Ovary (tissue), 10 donors: ENCODE measurements at places on chromosomes 4 and X.
A peak's percentile ranks its signal among the peaks of the same experiment; 100 is the strongest.

DNA sequence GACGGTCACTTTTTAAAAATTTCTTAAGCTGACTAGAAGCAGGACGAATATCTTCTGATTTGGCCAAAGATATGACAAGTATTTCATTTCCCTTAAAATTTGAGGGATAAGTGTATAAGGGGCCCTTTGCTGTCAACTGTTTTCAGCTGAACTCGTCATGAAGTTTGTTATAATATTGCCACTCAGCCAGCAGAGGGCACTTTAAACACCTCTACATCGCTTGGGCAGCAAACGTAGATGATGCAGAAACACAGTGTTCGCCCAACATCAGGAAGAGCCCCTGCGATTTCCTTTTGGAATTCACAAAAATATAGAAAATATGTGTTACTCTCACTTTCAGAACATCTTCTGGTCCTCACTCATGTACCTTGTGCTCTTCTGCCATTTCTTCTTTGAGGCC is 435.7 kb upstream of the FMR1 start:
- DNase-seq = no peak
- H3K4me3 ChIP-seq = no peak overlapping the region
- no peaks in the 10 kb centered on the region for H3K27me3 ChIP-seq
- no peaks in the 10 kb centered on the region for H3K4me1 ChIP-seq
- no peak overlapping the region for H3K27ac ChIP-seq

GRCh38 chr4:86909546-86910295 is 17.5 kb upstream of the C4orf36 start:
- no peak overlapping the region for H3K27ac ChIP-seq
- H3K4me1 ChIP-seq = peaks cover 5% of the 10 kb centered on the region
- H3K27me3 ChIP-seq = no peaks in the 10 kb centered on the region
- H3K36me3 ChIP-seq = no peaks in the 10 kb centered on the region

GRCh38 chr4:138598226-138598625 is 356.1 kb upstream of the SLC7A11 start:
- DNase-seq = no peak
- no peak overlapping the region for H3K27ac ChIP-seq
- no peaks in the 10 kb centered on the region for H3K4me1 ChIP-seq
- no peaks in the 10 kb centered on the region for H3K27me3 ChIP-seq
- H3K36me3 ChIP-seq = no peaks in the 10 kb centered on the region

DNA sequence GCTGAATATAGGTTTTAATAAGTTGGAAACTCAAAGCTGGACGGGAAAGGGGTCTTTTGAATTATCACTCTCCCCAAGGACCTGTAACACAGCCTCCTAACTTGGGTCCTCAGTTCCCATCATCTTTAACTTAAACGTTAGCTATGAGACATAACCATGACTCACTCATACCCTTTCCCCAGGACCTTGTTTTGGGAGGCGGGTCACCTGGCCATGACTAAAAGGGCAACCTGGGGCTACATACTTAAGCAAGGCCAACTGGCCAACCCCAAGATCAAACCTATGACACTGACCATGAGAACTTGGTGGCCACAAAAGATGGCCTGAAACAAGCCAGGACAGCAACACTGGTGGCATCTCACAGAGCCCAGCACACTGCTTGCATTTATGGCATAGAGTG is 89.0 kb downstream of the SH3KBP1 start:
- H3K27me3 ChIP-seq = no peaks in the 10 kb centered on the region
- H3K27ac ChIP-seq = no peak overlapping the region
- H3K4me1 ChIP-seq = no peaks in the 10 kb centered on the region
- no peak overlapping the region for H3K4me3 ChIP-seq

DNA sequence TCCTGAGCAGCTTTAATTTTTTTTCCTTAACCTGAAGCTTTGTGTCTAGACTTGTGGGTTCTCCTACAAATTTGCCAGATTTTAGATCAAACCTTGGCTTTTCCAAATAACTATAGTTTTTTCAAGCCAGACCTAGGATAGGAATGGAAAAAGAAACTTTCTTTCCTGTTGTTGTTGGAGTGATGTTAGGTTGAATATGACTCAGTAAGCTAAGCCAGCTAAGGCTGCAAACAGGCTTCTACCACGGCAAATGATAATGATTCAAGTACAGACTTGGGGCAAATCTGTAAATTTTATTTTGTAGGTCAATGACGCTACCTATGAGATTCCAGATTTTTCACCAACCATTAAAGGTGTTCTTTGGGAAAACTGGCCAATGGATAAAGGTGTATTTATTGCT is 45.6 kb downstream of the WDR19 start:
- H3K27me3 ChIP-seq = no peaks in the 10 kb centered on the region
- H3K4me3 ChIP-seq = no peak overlapping the region
- no peak overlapping the region for H3K27ac ChIP-seq
- DNase-seq = no peak
- no peaks in the 10 kb centered on the region for H3K36me3 ChIP-seq

DNA sequence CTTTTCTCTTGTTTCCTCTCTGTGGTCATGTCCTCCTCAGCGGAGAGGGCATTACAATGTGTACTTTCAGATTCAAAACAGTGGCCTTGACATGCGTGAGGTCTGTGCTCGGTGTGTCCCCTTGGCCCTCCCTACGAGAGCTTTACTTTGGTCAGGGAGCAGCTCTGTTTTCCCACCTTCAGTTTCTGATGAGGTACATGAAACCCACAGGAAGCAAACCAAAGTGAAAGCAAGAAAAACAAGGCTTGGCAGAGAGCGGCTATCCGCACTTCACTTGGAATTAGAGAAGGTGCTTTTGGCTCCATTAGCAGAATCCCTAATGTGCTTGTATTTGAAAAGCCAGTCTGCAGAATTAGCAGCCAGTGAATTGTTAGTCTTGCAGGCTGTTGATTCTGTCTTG is 19.5 kb upstream of the BOD1L1 start:
- H3K4me3 ChIP-seq = no peak overlapping the region
- H3K4me1 ChIP-seq = peaks cover 8% of the 10 kb centered on the region
- no peak for DNase-seq
- no peaks in the 10 kb centered on the region for H3K36me3 ChIP-seq
- no peaks in the 10 kb centered on the region for H3K27me3 ChIP-seq
- no peak overlapping the region for H3K27ac ChIP-seq

GRCh38 chr4:107018344-107018735 is 17.8 kb downstream of the DKK2 start:
- H3K4me1 ChIP-seq = no peaks in the 10 kb centered on the region
- no peaks in the 10 kb centered on the region for H3K36me3 ChIP-seq
- no peaks in the 10 kb centered on the region for H3K27me3 ChIP-seq
- H3K4me3 ChIP-seq = no peak overlapping the region
- no peak overlapping the region for H3K27ac ChIP-seq

GRCh38 chr4:145427221-145427620 is 54.4 kb upstream of the SMAD1 start:
- no peak overlapping the region for H3K27ac ChIP-seq
- no peaks in the 10 kb centered on the region for H3K4me1 ChIP-seq
- DNase-seq = no peak
- no peak overlapping the region for H3K4me3 ChIP-seq
- no peaks in the 10 kb centered on the region for H3K27me3 ChIP-seq

- H3K36me3 ChIP-seq = no peaks in the 10 kb centered on the region
- no peak overlapping the region for H3K4me3 ChIP-seq
Observed at GRCh38 chrX:142616636-142617035, 409.1 kb upstream of the SPANXN4 start.

- H3K27ac ChIP-seq = no peak overlapping the region
- H3K4me3 ChIP-seq = no peak overlapping the region
- H3K36me3 ChIP-seq = no peaks in the 10 kb centered on the region
- no peaks in the 10 kb centered on the region for H3K4me1 ChIP-seq
- no peak for DNase-seq
Observed at GRCh38 chr4:145670422-145670821, 9.5 kb upstream of the C4orf51 start.

DNA sequence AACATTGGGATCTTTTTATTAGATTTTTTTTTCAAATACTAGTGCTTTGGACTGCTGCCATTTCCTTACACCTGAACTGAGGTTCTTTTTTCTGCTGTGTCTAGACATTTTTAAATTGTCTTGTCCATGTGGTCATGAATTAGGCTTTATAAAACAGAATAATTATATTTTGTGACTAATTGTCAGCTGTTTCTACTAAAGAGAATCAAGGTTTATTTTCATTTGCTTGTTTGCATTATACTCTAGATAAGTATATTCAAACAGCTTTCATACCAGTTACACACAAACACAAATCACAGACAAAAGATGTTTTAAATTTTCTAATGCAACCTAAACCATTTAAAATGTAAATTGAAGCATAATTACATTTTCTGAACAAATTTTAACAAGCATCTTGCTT is 194.7 kb downstream of the GALNTL6 start:
- H3K4me3 ChIP-seq = no peak overlapping the region
- H3K27me3 ChIP-seq = no peaks in the 10 kb centered on the region
- DNase-seq = no peak
- no peaks in the 10 kb centered on the region for H3K4me1 ChIP-seq
- H3K27ac ChIP-seq = no peak overlapping the region

DNA sequence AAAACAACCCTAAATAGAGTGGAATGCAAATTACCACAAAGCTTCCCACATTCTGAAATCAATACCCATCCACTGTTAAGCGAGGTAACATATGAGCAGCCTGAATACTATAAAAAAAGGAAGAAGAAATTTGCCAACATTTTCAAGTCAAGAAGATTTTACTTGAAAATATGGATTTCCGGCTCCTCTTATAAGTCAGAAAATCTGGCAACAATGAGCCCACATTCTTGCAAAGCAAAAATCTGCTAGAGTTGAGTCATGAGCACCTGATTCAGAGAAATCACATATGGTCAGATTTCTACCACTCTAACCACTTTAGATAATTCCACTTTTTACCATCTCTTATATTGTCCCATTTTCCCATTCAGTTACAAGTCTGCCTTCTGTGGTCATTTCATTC is 395.7 kb downstream of the DTHD1 start:
- H3K36me3 ChIP-seq = no peaks in the 10 kb centered on the region
- H3K4me3 ChIP-seq = no peak overlapping the region
- no peak for DNase-seq
- H3K27ac ChIP-seq = no peak overlapping the region
- no peaks in the 10 kb centered on the region for H3K27me3 ChIP-seq

- H3K27me3 ChIP-seq = no peaks in the 10 kb centered on the region
- H3K4me3 ChIP-seq = no peak overlapping the region
- H3K36me3 ChIP-seq = no peaks in the 10 kb centered on the region
- no peaks in the 10 kb centered on the region for H3K4me1 ChIP-seq
- H3K27ac ChIP-seq = no peak overlapping the region
- no peak for DNase-seq
Observed at GRCh38 chr4:177555007-177555574, 112.9 kb upstream of the AGA start.

DNA sequence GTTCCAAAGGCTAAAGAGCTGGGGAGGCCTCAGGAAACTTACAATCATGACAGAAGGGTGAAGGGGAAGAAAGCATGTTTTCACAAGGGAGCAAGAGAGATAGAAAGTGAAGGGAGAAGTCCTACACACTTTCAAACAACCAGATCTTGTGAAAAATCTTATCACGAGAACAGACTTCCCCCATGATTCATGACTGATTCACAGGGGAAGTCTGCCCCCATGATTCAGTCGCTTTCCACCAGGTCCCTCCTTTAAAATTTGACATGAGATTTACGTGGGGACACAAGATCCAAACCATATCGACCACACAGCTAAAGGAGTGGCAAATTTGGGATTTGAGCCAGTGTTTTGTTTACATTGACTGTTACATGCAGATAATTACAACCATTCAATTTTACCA is 971.1 kb upstream of the HS3ST1 start:
- H3K4me1 ChIP-seq = no peaks in the 10 kb centered on the region
- no peaks in the 10 kb centered on the region for H3K27me3 ChIP-seq
- no peak for DNase-seq
- no peaks in the 10 kb centered on the region for H3K36me3 ChIP-seq
- no peak overlapping the region for H3K4me3 ChIP-seq
- H3K27ac ChIP-seq = no peak overlapping the region

GRCh38 chr4:101348995-101349800 is 1.9 kb upstream of the PPP3CA start:
- DNase-seq = peak; percentile 36
- no peaks in the 10 kb centered on the region for H3K36me3 ChIP-seq
- peaks cover 4% of the 10 kb centered on the region for H3K4me1 ChIP-seq

GRCh38 chr4:19748519-19749479 is 502.9 kb upstream of the SLIT2 start:
- H3K36me3 ChIP-seq = no peaks in the 10 kb centered on the region
- peak; percentile 33 for DNase-seq
- no peaks in the 10 kb centered on the region for H3K4me1 ChIP-seq
- no peak overlapping the region for H3K4me3 ChIP-seq
- H3K27ac ChIP-seq = no peak overlapping the region

GRCh38 chr4:153466949-153467896 is 1.1 kb downstream of the TMEM131L start:
- peaks cover 3% of the 10 kb centered on the region for H3K4me1 ChIP-seq
- H3K27ac ChIP-seq = peak overlapping the region; percentile 59
- H3K36me3 ChIP-seq = no peaks in the 10 kb centered on the region
- DNase-seq = peak; percentile 59

- no peaks in the 10 kb centered on the region for H3K36me3 ChIP-seq
- no peak overlapping the region for H3K27ac ChIP-seq
- H3K4me1 ChIP-seq = no peaks in the 10 kb centered on the region
- no peaks in the 10 kb centered on the region for H3K27me3 ChIP-seq
- no peak for DNase-seq
- H3K4me3 ChIP-seq = no peak overlapping the region
Observed at GRCh38 chrX:122790376-122791095, 393.5 kb upstream of the GRIA3 start.

- DNase-seq = no peak
- H3K27ac ChIP-seq = no peak overlapping the region
- H3K4me3 ChIP-seq = no peak overlapping the region
- no peaks in the 10 kb centered on the region for H3K36me3 ChIP-seq
Observed at GRCh38 chr4:1396806-1397455, 9.3 kb downstream of the NKX1-1 start.

DNA sequence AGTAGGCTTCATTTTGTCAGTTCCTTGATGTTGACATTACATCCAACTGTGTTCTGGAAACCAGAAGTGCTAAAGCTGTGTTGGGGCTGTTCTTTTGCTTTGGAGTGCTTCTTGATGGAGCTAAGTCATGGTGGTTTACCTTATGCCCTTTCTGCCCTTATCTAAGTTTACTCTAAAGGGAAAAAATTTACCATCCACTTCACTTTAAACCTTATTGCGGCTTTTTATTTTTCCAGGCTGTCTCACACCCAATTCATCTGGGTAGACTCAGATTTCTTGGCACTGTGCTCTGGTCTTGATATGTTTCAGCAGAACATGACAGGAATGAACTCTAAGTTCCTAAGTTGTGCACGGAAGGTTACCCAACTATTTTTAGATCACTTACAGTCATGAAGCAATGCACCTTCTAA is 104.7 kb upstream of the TTC29 start:
- no peaks in the 10 kb centered on the region for H3K4me1 ChIP-seq
- no peaks in the 10 kb centered on the region for H3K36me3 ChIP-seq
- no peak overlapping the region for H3K4me3 ChIP-seq
- DNase-seq = no peak
- no peak overlapping the region for H3K27ac ChIP-seq
